ENCODE measurements at places on chromosomes 4 and X. TPM values are rescaled to one million over a fixed set of nuclear protein-coding genes. Genes with fewer than 3 reads are reported as not detected.

The ODAPH gene
- not detected for polyA plus RNA-seq

The PPEF1 gene
- not detected for polyA plus RNA-seq

The CLDN22 gene
- not detected for polyA plus RNA-seq

The ADH7 gene
- not detected for polyA plus RNA-seq

The SPATA4 gene
- polyA plus RNA-seq = not detected

The RTL9 gene
- polyA plus RNA-seq = not detected

The FTSJ1 gene
- 36.6 TPM for polyA plus RNA-seq

The MOSPD2 gene
- 16.7 TPM for polyA plus RNA-seq

The ASB12 gene
- polyA plus RNA-seq = not detected

The ASMTL gene
- 31.5 TPM for polyA plus RNA-seq

The RTL5 gene
- polyA plus RNA-seq = 0.59 TPM

The SPANXB1 gene
- not detected for polyA plus RNA-seq

The CSAG1 gene
- not detected for polyA plus RNA-seq

The KDR gene
- polyA plus RNA-seq = not detected

The FGF5 gene
- not detected for polyA plus RNA-seq

The EIF4E gene
- 50.8 TPM for polyA plus RNA-seq

The AFF1 gene
- polyA plus RNA-seq = 7.5 TPM

The ABCE1 gene
- 23.7 TPM for polyA plus RNA-seq

The SPANXN4 gene
- polyA plus RNA-seq = not detected

The PCDH7 gene
- polyA plus RNA-seq = not detected

The PPARGC1A gene
- 1.1 TPM for polyA plus RNA-seq

The KLHL4 gene
- polyA plus RNA-seq = not detected

The LRBA gene
- polyA plus RNA-seq = 5.5 TPM

The SORCS2 gene
- polyA plus RNA-seq = not detected

The ZDHHC15 gene
- polyA plus RNA-seq = not detected

The SLC34A2 gene
- not detected for polyA plus RNA-seq

The OTUD6A gene
- polyA plus RNA-seq = not detected

The GPAT3 gene
- polyA plus RNA-seq = 44.2 TPM

The GPRIN3 gene
- polyA plus RNA-seq = 3.3 TPM

The MAGEE2 gene
- polyA plus RNA-seq = not detected

The BGN gene
- polyA plus RNA-seq = not detected

The ERVMER34-1 gene
- polyA plus RNA-seq = not detected

The DKK2 gene
- polyA plus RNA-seq = not detected

The MAGEE1 gene
- polyA plus RNA-seq = not detected

The INTS6L gene
- polyA plus RNA-seq = 29.0 TPM
